ENCODE measurements at places on chromosomes 2 and 18.

- no peak for DNase-seq
These were observed 99.7 kb downstream of the HDAC4 start for GRCh38 chr2:239300871-239301735.

- DNase-seq, result no peak
These were observed 477.2 kb upstream of the VRK2 start for GRCh38 chr2:57569396-57569795.

- DNase-seq, result no peak
These were observed 289.1 kb downstream of the GULP1 start for GRCh38 chr2:188580738-188581137.

GRCh38 chr2:152467677-152468410, 132.9 kb downstream of the FMNL2 start:
- no peak for DNase-seq

GRCh38 chr18:60675801-60676200, 303.2 kb upstream of the MC4R start:
- no peak for DNase-seq

GRCh38 chr18:70279470-70279869, 9.4 kb upstream of the SOCS6 start:
- DNase-seq, result no peak

DNA sequence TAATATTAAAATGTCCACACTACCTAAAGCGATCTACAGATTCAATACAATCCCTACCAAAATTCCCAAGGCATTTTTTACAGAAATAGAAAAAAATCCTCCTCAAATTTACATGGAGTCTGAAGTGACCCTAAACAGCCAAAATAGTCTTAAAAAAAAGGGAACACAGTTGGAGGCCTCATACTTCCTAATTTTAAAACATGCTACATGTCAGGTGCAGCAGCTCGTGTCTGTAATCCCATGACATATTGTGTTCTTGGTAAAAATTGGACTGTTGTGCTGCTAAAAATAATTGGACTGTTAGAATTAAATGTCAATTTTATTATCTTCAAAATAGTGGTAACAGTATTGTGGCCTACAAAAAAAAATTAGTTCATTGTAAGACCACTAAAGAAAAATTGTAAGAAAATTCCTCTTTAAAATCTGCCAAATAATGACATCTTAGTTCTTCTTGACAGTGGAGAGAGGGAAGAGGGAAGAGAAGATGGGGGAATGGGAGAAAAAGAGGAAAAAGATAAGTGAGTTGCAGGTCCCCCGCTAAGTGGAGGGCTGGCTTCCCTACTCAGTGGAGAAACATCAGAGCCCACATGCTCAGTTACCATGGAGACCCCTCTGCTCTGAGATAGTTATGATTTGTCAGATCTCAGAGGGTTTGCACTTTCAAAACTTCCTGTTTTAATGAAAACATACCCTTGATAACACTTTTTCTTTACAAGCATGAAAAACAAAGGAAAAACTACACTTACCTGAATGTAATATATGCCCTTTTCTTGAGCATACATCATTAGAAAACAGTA, 46.5 kb downstream of the UNC50 start:
- no peak for DNase-seq

DNA sequence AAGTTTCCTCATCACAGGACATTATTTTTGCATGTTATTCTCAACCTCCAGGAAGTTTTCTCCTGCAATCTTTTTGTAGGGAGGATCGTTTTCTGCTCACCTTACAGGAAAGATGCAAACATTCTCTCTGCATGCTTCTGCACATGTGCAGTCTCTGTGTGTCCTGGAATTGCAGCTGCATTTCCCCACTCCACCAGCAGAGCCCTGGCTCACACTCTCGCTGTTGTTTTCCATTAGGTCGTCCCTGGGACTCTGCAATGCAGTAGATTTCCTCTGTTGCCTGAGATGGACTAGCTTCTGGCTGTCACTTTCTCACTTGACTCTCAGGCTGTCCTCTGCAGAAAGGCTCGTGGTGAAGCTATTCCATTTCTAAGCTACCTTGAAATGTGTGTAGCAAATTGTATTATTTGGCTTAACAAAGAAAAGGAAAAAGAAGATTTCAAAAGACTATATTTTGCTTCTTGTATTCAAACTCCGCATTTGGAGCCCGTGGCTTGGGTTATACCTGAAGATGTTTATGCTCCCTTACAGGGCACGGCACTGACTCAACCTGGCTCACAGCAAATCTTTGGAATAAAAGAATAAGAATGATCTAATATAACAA, 346.7 kb downstream of the RAD51AP2 start:
- no peak for DNase-seq

DNA sequence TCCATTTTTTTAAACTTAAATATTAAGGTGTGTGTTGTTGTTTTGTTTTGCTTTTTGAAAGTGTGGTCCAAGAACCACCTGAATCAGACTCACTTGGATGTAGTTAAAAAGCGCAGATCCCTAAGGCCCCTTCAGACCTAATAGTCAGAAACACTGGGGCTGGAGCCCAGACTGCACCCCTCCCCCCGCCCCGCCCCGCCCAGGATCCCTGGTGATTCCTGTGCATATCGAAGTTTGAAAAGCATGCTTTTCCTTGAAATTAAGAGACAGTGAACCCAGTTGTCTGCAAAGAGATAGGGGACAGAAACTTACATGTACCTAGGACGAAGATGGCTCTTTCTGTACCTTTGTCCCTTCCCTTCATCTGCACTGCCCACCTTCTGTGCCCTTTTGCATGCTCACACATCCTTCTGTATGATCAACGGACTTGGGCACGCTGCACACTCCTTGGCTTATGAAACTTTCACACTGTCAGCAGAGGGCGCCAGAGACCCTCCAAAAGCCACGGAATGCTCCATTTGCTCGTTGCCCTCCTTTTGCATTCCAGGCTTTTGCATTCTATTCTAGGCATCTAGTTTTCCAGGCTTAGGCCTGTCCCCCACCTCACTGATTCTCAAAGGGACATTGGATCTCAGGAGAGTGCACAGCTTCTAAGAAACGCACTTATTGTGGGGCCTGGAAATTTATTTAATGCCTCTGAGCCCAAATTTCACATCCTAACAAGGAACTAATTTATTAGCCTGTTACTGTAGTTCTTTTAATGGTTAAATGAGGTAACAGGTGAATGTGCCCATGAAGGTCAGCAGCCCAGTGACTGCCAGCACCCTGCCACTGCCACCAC, 32.8 kb upstream of the SLC14A1 start:
- DNase-seq, result peak; percentile 26

DNA sequence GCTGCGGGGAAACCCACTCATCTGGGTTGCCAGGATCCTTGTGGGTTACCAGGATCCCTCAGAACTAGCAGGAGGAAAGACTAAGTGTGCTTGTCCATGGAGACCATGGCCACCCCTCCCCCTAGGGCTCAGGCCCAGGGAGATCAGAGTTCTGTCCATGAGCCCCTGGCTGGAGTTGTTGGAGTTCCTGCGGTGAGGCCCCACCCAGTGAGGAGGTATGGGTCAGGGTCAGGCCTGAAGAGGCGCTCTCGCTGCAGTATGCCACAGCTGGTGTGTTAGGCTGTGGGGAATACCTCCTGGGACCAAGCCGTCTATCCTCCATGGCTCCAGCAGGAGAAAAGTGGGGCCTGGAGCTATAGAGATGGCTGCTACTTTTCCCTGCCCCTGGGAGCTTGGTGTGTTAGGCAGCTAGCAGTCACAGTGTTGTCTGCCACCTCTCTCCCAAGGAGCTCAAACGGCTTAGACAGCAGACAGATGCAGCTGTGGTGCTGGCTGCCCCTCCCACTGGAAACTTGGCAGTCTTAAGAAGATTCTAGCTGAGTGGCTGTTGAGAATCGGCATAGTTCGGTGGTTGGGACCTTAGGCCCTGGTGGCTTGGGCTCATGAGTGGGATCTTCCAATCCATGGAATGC, 240.3 kb upstream of the CELF4 start:
- no peak for DNase-seq

GRCh38 chr2:98909317-98910211, 26.5 kb downstream of the CRACDL start:
- DNase-seq, result no peak

DNA sequence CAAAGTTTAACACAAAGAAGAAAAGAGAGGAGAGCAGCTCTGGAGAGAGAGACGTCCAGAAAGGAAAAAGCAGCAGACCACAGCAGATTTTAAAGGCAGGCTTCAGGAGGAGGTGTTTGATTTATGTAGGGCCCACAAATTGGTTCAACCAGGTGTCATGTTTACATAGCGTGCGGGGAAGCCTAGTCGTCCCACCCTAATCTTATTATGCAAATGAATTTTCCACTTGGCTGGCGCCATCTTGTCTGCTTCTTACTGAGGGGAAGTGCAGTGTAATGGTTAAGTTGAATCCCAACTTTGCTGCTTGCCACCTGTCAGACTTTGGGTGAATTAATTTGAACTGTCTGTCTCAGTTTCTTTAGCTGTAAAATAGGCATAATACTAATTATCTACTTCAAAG, 282.4 kb upstream of the CYRIA start:
- no peak for DNase-seq

DNA sequence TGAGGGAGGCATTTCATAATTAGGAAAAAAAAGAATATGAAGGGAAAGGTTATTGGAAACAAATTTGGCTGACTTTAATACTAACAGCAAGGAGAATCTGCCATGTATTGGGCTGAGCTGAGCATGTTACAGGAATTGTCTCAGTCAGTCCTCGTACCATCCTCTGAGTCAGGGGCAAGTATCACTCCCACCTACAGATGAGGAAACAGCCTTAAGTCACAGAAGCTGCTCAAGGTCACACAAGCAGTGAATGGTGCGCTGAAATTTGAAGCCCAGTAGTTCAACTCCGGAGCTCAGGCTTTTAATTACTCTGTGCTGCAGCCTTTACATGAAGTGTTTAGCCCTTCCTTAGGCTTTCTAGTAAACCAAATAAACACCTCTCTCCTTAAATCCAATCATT, 17.3 kb downstream of the PROKR1 start:
- no peak for DNase-seq

DNA sequence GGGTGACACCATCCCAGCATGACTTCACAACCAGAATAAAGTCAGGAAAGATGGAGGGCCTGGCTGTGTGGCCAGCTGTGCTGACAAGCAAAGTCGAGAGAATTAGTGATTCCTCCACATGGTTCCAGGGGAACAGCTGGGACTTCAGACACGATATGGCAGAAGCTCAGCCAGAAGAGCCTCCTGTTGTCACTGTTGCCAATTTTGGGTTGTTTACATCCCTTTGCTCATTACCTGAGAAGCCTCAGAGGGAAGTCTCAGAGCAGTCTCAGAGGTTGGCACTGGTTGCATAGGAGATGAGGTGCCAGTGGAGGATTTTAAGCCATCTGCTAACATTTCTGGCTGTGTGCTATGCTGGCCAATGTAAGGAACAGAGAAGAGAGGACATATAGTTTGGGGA, 16.0 kb downstream of the LINC00305 start:
- DNase-seq, result no peak

GRCh38 chr2:48527226-48527885, 2.6 kb upstream of the STON1 start:
- peak; percentile 84 for DNase-seq

GRCh38 chr2:23489471-23490322, 104.7 kb downstream of the KLHL29 start:
- no peak for DNase-seq

GRCh38 chr2:88180605-88181240, 10.6 kb downstream of the THNSL2 start:
- no peak for DNase-seq

DNA sequence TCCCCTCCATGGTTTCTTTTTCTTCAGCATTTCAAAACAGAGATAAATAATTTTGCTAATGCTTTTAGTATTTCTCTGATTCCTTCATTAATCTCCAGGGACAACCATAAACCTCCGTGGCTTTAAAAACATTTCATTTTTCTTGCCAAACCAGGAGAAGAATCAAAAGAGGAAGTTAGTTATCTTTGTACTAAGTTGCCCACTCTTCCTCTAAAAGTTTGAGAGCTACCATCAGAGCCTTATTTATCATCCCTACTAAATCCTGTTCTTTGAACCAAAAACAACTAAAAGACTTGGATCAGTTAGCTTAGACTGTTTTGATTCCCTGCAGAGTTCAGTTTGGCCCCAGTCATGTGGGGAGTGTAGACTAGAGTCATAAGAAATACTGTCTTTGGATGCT, 208.4 kb downstream of the SETBP1 start:
- no peak for DNase-seq

GRCh38 chr2:181185421-181185820, 205.0 kb downstream of the UBE2E3 start:
- DNase-seq, result no peak

DNA sequence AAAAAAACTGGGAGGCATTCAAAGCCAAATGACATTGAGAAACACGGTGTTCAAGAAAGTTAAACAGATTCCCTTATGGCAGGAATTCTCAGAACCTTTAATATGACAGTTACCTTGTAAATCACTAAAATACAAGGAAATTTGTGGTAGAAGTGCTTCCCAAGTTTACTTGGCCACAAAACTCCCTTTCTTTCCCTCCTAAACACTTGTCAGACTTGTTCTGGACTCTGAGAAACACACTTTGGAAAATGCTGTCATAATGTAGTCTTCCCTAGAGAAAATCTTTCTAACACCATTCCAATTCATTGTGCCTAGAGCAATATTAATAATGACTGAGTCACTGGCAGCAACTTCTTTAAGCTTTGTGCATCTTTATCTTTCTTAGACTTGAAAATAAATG, 140.4 kb downstream of the ANKRD44 start:
- peak; percentile 61 for DNase-seq

- DNase-seq, result peak; percentile 76
These were observed 26.4 kb downstream of the ASXL2 start for GRCh38 chr2:25851740-25852503.

GRCh38 chr2:235520787-235521186, 26.9 kb downstream of the AGAP1 start:
- no peak for DNase-seq

- DNase-seq, result no peak
These were observed 544 bp downstream of the LRATD1 start for GRCh38 chr2:14633061-14633460.

DNA sequence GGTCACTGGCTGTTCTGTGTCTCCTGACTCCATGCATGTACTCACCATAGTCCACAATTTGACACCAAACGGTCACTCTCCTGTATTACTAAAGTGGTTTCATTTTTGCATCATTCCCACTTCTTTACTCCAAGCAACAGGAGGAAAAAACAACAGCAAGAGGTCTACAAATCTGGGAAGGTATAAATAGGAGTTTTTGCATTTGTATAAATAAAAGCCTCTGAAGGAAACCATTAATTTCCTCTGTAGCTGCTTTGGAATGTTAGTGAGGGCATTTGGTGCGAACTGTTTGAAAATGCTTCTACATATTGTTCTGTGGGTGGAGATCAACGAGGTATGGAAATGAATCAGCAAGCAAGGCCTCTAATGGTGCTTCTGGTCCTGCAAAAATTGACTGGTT, 148.5 kb upstream of the DLX2 start:
- no peak for DNase-seq

GRCh38 chr2:216363221-216363620, 9.1 kb downstream of the MARCHF4 start:
- no peak for DNase-seq

GRCh38 chr2:28282248-28282647, 110.4 kb upstream of the FOSL2 start:
- no peak for DNase-seq

- DNase-seq, result no peak
These were observed 38.4 kb downstream of the LYPD6B start for GRCh38 chr2:149076863-149077412.
